ENCODE measurements at places on chromosomes 4 and X.

DNA sequence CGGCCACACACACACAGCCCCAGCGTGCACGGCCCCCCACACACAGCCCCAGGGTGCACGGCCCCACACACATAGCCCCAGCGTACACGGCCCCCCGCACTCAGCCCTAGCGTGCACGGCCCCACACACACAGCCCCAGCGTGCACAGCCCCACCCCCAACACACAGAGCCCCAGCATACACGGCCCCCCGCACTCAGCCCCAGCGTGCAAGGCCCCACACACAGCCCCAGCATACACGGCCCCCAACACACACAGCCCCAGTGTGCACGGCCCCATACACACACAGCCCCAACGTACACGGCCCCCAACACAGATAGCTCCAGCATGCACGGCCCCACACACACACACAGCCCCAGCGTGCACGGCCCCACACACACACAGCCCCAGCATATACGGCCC, 17.6 kb downstream of the GAK start:
- DNase-seq = no peak

DNA sequence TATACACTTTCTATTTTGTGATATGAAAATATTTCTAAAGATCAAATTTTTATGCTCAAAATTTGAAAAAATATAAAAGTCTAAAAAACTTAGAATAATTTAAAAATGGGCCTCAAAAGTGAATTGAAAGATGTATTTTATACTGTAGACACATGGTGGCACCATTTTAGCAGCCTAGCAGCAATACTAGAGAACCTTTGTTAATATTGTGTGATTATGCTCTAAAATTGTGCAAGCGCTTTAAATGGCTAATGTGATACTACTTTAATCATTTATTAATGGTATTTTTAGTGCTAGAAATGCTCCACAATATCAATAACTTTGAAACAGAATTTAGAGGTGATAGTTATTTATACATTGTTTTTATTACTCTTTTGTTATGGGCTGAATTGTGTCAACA, 3.7 kb upstream of the GUF1 start:
- no peak for DNase-seq

DNA sequence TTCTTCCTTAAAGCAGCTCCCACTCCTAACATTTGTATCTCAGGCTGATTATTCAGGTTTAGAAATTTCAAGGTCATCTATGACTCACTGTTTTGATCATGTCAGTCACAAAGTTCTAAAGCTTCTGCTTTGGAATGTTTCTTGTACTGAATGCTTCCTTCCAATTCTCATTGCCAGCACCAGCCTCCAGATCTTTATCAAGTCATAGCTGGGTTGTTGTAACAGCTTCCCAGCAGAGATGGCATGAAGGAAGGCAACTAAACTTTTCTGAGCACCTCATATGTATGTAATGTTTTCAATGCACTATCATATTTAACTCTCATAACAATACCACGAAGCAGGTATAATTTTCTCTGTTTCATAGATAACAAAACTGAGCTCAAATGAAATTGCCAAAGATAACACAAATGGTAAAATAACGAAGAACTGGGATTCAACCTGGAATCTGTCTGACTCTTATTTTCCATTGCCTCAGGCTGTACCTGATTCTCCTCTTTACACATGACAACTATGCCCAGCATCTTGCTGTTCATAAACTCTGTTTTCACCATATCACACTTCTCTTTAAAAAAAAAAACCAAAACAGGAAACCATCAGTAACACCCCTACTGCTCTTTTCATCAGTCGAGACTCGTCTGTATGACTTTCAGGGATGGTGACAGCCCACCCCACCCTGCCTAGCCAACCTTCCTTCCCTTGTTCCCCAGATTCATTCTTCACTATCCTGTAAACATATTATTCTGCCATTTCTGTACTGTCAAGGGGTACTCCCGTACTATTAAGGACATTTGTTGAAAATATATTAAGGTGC, 13.4 kb downstream of the TRPC3 start:
- DNase-seq = no peak

GRCh38 chr4:14180983-14181601, 553.6 kb upstream of the BOD1L1 start:
- no peak for DNase-seq

GRCh38 chrX:348461-349117, 30.0 kb upstream of the GTPBP6 start:
- no peak for DNase-seq

GRCh38 chr4:20042769-20043168, 208.9 kb upstream of the SLIT2 start:
- no peak for DNase-seq

- DNase-seq = no peak
These were observed 25.5 kb downstream of the GALNT7 start for GRCh38 chr4:173194157-173194556.

DNA sequence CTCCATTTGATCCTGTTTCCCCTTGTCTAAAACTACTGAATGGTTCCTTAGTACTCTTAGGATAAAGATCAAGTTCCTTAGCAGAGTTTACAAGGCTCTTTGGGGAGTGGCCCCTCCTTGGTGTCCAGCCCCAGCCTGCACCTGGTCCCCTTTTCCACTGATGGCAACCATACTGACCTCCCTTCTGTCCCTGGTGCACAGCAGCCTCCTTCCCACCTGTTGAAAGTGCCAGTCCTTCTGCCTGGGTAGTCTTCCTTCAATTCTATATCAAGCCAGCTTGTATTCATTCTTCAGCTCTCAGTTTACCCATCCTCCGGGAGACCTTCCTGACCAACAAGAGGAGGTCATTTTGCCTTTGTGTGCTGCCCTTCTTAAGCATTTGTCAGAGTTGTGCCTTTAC, 30.4 kb upstream of the NMU start:
- DNase-seq = no peak

DNA sequence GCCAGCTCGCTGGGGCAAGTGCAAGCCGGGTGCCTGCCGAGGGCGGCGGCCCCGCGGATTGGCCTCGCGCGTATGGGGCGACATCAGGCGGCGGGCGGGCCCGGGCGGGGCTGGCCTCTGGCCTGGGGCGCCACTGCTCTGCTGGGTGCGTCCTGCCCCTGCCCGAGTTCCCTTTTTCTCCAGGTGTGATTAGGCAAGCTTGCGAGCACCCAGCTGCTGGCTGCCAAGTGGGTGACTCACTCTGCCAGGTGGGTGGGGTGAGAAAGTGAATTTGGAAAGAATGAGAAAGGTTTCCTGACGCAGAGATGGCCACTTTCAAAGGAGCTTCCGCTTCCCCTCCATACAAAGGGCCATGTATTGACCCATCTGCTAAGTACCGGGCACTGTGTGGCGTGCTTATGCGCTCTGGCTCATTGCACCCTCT, 32.5 kb downstream of the FGFBP1 start:
- DNase-seq = no peak

Data from activated T-helper 9 cell treated with anti-CD3 and anti-CD28 coated beads, Interleukin-2, amount 50 U/mL, for 16 hours (primary cell).